AG10803 (cell line): ENCODE measurements at places on chromosomes 2 and 18.

GRCh38 chr2:221134718-221135117 is 437.4 kb downstream of the EPHA4 start:
- DNase-seq: no peak

DNA sequence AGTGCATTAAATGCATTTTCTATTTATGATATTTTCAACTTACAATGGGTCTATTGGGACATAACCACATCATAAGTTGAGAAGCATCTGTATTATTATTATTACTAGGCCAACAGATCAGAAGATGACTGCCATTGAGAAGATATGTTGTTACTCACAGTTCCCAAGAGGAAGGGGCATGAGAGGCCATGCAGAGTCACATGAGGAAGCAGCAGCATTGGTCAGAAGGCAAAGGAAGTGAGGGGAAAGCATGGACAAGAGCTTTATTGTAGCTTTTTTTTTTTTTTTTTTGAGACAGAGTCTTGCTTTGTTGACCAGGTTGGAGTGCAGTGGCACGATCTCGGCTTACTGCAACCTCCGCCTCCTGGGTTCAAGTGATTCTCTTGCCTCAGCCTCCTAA is 66.2 kb upstream of the LCLAT1 start:
- no peak for DNase-seq

DNA sequence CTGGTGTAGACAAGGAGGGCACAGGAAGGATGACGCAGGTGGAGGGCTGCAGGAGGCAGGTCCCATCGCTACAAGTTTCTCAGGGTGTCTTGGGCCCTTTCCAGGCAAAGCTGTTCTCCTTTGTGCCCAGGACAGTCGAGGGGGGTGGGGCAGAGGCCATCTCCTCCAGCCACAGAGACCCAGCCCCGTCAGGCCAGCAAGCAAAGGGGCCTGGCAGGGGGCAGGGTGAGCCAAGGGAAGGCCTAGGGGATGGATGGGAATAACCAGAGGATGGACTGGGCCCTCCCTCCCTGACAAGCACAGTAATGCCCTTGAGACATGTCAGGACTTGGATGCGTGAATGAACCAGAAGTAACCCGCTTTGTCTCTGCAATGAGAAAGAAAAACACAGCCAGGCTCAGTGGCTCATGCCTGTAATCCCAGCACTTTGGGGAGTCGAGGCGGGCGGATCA is 6.3 kb downstream of the TCF23 start:
- no peak for DNase-seq

DNA sequence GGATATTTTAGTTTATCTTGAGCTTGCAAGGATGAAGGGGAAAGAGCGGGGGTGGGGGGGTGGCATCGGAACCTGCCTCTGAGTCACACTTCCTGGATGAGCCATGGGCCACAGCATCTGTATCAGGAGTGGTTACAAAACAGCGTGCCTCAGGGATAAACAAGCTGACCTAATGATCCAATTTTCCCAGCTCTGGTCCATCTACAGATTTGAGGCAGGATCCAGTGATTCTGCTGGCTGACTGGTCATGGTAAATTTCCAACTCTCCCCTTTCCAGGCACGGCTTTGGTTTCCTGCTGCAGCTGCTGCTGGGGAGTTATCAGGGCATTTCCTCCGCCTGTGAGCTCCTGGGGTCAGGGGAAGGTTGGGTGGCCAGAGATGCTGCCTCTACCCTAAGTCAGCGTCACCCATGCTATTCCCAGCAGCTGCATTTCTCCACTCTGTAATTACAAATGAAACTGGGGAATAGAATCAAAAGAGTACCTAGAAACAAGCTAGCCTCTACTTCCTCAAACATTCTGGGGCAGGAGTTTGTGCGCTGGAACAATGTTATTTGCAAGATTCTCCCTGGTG is 4.7 kb upstream of the HPCAL1 start:
- DNase-seq: peak; percentile 92

GRCh38 chr2:171320208-171320621 is 113.6 kb downstream of the METTL8 start:
- DNase-seq: no peak

DNA sequence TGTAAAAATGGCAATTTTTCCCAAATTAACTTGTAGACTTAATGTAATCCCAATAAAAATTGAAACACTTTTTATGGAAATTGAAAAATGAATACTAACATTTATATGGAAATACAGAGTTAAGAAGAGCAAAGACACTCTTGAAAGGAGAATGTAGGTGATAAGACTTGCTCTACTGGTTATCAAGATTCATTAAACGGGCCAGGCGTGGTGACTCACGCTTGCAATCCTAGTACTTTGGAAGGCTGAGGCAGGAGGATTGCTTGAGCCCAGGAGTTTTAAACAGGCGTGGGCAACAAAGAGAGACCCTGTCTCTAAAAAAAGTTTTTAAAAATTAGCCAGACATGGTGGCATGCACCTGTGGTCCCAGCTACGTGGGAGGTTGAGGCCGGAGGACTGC is 29.5 kb upstream of the ZNF396 start:
- no peak for DNase-seq

- peak; percentile 49 for DNase-seq
These were observed 7.4 kb upstream of the B3GNT7 start for GRCh38 chr2:231387904-231388724.

- DNase-seq: no peak
These were observed 55.6 kb downstream of the FAM168B start for GRCh38 chr2:131037398-131038257.

GRCh38 chr2:69780921-69781320 is 39.0 kb downstream of the ANXA4 start:
- no peak for DNase-seq

- DNase-seq: peak; percentile 94
These were observed 51.5 kb downstream of the HAUS1 start for GRCh38 chr18:46155641-46156051.

DNA sequence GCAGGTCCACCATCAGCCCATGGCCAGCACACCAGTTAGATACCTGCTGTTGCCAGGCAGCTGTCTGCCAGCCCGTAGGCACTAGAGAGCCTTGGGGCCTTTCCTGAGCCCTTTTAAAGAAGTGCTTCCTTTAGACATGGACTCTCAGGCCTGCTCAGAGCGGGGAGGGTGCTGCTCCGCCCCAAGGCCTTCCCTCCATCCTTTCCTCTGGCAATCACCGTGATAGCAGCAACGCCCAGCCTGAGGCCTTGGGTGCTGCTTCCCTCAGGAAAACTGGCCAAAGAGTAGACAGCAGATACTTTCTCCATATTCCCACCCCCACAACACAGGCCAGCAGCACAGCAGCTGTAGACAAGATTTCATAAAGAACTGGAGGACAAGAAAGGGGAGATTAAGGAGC is 22.3 kb upstream of the C1QL2 start:
- DNase-seq: no peak

DNA sequence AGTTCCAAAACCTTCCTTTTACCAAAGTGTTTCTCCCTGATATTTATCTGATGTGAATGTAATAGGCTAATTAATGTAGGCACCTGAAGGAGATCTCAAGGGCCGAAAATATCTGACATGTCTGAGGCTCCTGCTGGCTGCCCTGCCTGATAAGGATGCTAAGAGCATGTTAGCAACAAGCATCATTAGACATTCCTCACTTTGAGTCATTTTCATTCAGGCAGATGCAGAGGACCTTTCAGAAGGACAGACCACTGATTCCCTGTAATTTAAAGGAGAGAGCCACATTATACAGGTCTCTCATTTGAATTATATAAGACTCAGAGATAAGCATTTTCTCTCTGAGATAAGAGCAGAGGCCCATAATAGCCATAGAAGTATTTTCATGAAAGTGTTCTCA is 222.4 kb upstream of the NCKAP5 start:
- DNase-seq: peak; percentile 21

DNA sequence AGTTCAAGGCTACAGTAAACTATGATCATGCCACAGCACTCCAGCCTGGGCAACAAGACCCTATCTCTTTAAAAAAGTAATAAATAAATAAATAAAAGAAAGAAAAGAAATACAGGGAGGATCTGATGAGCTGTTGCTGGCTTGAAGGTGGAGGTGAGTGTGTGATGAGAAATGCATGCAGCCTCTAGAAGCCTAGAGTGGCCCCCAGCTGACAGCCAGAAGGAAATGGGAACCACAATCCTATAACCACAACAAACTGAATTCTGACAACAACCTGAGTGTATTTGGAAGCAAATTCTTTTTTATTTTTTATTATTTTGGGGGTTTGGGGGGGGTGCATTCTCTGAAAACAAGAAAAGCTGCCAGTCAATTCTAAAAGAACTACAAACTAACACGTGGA is 14.6 kb downstream of the NOL10 start:
- no peak for DNase-seq

- DNase-seq: no peak
These were observed 24.4 kb downstream of the SERTAD2 start for GRCh38 chr2:64629329-64629781.

DNA sequence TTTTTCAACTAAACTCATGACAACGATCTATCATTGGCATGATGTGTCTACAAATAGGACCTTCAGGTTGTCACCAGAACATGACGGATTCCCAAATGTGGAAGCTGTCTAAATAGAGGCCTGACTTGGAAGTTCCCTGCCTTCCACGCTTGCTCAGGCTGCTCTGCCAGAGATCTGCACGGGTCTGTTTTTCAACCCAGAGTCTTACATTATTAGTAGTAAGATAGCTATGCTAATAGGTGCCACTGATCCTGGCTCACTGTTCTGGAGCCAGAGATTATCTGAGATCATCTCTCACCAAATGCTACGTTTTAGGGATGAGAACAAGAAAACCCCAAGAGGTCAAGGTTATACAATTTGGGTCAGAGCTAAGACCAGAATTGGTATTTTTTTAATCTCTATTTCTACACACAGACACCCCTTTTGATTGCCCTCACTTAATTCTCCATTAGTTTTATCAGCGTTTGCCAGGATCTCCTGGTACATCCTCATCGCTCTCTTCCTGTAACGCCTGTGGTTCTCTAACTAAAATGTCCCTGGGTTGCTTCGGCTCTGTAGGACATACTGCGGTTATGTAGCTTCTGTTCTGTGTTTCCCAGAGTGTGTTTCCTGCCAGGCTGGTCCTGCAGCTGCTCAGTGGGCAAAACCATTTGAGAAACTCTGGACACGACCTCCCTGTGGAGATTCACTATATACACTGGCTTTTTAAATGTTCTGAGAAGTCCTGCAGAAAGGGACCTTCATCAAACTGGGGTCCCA is 5.7 kb downstream of the CDC42EP3 start:
- no peak for DNase-seq

DNA sequence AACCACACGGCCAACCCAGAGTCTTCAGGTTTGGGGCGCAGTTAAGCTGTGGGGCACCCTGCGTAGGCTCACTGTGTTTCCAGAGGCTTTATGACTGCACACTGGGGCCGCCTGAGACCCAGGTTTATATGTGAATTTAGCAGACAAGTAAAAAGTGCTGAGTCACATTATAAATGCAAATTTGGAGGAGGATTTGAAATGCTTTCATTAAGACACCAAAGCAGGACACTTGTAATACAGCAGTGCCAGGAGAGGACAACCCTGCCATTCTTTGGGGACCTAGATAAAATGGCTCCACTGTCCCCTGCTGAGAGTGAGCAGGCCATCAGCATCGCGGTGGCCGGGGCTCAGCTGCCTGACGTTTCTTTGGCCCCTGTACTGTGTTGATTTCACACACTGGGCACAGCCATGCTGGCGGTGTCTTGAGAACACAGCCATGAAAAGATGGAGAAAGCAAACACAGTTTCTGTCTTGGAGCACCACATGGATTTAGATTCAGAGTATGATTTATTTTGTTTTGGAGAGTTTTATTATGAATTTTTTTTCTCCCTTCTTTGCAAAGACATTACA is 10.2 kb downstream of the ACKR3 start:
- no peak for DNase-seq

DNA sequence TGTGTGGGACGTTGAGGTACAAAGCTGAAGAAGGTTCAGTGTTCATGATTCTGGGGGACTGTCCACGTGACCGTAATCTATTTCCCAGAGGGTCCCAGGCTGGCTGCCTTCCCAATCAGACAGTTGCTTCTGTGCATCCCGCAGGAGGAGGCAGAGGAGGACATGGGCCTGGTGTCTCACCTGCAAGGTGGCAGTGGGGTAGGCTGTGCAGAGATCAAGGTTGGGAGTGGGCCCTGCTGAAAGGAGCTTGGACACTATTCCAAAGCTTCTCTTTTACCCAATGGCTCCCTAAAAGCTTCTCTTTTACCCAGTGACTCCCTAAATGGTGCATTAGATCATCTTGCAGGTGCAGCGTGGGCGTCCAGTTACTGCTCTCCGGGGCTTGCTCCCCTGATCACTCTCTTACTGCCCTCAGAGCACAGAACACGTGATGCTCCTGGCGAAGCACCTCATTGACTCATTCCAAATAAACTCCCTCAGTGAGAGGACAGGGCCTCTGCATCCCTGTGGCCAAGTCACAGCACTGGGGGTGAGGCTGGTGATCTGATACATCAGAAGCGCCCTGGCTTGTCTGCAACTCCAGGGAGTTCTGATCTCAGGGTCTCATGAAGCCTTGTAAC is 41.5 kb downstream of the RNF144A start:
- no peak for DNase-seq

DNA sequence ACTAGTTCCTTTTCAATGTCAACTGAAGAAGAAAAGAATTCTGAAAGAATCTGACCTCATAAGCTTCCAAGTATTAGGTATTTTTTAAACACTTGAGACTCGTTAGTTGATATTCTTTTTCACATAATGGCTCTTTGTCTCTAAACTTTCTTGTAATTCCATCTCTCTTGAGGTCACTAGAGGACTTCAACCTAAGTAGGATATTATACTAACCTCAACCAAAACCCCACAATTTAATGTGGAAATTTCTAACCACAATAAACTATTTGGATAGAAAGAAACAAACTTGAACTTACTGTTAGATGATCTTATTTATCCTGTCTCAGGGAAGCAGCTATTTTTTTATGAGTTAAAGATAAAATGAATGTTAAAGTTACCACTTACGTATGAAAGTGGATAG is 206.9 kb upstream of the FSIP2 start:
- DNase-seq: no peak

DNA sequence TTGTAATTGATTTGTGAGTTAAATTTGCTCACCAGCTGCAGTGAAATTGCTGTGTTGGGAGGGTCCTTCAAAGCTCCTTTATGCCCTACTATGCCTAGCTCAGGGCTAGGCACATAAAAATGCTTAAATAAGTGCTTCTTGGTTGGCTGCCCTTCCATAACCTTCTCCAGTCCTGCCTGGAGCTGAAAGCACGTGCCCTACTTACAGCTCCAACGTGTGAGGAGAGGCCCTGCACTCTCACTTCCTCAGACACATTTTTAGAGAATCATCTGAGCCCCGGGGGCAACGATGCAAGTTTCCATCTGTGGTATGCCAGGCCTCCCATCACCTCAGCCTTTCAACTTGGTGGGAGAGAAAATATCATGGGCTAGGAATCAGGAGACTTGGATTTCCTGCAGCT is 202.7 kb downstream of the BCL11A start:
- no peak for DNase-seq

- DNase-seq: no peak
These were observed 106.3 kb downstream of the ABCA12 start for GRCh38 chr2:215032153-215032552.
